ENCODE measurements at places on chromosomes 1 and 21. TPM values are rescaled to one million over a fixed set of nuclear protein-coding genes. Genes with fewer than 3 reads are reported as not detected.

DNA sequence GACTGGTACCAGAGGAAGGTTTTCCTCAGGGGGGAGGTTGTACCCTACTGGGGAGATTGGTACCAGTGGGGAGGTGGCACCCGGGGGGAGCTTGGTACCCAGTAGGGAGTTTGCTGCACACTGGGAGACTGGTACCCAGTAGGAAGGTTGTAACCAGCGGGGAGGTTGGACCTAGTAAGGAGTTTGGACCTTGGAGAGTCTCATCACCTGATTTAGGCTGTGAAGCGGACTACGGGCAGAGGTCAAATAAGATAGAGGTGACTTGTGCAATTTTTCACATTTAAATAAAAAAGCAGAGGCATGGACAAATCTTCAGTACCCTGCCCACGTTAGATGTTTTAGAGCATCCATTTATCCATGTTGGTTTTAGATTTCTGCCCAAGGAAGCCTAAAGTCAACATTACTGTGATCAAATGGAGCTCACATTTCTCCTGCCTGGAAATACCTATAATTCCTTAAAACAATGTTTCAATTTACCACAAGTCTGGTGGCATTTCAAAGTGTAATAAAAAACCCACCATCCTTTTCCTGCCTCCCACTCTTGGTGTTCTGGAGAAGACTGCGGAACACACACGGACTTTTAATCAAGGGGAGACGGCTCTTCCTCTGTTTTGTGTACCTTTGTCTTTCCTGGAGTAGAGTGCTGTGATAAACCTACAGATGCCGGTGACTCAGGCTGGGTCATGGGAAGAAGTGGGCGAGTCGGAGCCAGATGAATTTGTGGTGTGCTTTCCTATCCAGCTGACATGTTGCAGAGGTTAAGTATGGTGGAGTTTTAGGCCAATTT is 36.2 kb upstream of the MRPS6 start:
- peak; percentile 67 for DNase-seq

DNA sequence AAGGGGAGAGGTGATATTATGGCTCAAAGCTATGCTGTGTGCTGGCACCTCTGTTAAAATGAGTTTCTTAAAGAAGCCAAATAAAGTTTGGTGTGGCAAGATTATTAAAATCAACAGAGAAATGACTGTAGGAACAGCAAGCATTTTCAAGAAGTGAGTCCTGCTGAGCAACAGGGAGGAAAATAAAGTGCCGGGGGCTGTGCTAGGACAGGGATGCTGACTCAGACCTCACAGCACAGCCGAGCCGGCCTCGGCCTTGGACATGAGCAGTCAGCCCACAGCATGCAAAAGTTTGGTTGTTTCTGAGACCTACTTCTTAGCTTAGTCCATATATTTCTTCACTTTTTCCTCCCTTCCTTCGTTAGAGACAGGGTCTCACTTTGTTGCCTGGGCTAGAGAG is 19.2 kb downstream of the CNIH3 start:
- peak; percentile 94 for DNase-seq

DNA sequence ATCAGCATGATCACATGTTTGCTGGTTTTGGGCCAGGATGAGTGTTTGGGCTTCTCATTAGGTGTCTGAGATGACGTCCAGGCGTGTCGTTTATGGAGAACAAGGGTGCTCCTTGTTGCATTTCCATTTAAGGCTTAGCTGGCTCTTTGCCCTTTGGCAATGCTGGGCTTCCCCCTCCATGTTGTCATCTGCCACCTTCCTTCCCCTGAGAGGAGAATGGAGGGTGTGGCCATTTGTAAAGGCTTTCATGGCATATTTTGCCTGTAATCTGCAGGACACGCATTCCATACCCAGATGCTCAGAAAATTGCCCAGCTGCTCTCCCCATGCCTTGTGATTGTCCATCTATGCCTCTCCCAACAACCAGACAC is 27.7 kb downstream of the PKP1 start:
- DNase-seq = peak; percentile 100

OR6N1 gene
- total RNA-seq = not detected

GRCh38 chr1:71068325-71069240 is 12.3 kb downstream of the ZRANB2 start:
- DNase-seq = no peak

DNA sequence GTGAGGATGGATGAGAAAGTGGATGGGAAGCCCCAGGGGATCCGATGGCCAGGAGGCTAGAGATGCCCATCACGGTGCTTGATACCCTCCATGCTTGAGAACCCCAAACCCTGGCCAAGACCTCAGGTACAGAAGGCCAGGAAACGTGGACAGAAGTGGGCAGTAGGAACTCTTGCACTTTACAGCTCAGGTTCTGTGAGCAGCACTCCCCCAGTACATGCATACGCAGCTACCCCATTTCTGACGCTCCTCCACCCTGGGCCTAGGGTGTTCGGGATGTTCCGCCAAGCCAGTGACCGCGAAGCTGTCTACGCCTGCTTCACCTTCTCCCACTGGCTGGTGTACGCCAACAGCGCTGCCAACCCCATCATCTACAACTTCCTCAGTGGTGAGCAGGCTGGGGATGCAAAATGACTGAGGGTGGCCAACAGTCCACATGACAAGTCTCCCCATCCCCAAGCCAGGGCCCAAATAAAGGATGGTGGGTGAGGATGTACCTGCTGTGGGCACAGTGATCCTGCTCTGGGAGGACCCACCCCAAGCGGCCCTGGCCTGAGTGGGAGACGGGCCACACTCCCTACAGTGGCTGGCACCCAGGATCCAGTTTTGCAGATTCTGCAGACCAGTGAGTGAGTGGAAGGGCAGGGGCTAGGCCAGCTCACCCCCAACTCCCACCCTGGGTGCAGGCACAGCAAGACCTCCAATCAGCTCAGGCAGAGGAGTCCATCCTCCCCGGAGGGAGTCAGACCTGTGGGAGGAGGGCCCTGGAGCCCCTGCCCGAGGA is 7.4 kb downstream of the HCRTR1 start:
- no peak for DNase-seq

REG4 gene
- 0.40 TPM for total RNA-seq

B3GALT5 gene
- total RNA-seq = 1.5 TPM

DNA sequence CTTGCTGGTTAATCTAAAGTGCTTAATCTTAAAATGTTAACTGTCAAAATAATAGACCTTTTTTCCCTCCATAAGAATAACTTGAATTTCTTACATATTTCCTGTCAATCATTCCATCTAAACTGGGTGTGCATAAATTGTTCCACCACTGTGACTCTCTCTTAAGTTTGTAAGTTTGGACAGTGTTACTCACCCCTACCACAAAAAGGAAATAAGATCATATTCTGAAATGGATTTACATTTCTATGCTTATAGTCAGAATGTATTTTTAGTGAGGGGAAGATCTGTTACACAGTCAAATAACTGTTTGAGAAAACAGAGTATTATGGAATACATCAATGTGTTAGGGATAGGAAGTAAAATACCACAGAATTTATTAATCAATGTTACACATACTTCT is 109.6 kb upstream of the DPYD start:
- peak; percentile 89 for DNase-seq

- DNase-seq = no peak
Measured at GRCh38 chr1:91622616-91623015, 122.0 kb downstream of the CDC7 start.

GRCh38 chr1:153566414-153567371 is 1.0 kb upstream of the S100A2 start:
- peak; percentile 99 for DNase-seq

DNA sequence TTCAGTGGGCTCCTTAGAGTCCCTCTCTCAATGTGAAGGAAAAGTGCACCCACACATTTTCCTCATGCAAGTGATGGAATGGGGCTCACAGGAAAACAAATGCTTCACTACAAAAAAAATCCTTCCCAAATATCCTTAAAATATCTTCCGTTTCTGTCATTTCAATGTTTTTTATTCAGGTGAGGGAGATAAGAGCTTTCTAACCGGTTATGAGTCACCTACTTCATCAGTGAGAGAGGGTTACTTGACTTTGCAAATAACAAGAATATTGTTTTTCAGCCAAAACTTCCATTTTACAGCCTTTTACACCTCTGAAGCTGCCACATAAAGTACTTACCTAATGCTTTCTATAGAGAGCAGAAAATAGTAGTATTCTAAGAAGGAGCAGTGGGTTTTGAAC is 98.3 kb upstream of the CD55 start:
- DNase-seq = peak; percentile 82

DNA sequence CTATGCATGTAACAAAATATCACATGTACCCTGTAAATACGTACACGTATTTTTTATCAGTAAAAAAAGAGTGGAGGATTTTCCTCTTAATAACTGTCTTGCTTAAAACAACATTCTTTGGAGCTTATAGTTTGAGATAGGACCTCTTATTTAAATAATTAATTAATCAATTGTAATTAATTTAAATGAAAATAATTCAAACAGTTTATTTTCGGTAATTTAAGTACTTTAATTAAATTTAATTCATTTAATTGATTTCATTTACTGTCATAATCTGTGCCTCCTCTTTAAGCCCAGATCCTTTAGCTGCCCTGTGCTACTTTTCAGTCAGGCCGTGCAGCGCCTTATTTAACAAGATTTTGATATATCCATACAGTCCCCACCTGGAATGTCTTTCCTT is 427.0 kb downstream of the HLX start:
- no peak for DNase-seq

MARK1 gene
- total RNA-seq = 0.40 TPM

GRCh38 chr21:45006536-45007095 is 66.8 kb downstream of the SLX9 start:
- no peak for DNase-seq

DNA sequence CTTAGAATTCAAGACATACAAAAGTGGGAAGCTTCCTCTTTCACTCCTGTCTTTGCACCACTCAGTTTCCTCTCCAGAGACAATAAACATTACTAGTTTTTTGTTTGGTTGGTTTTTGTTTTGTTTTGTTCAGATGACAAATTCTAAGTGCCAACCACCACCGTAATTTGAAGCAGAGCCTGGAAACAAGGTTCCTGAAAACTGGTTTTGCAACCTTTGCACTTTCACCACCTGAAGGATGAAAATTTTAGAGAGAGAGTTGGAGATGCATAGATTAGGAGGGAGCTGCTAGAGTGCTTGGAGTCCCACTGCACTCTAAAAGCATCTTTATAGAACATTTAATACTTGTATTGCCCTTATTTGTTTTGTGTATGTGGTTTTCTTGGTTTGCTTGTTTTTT is 20.2 kb upstream of the MGST3 start:
- peak; percentile 59 for DNase-seq

TLR5 gene
- total RNA-seq = 1.2 TPM

- peak; percentile 47 for DNase-seq
Measured at GRCh38 chr1:169106921-169107602, 572 bp downstream of the ATP1B1 start.

GRCh38 chr1:219507437-219507836 is 105.5 kb downstream of the ZC3H11B start:
- DNase-seq = no peak

UTP25 gene
- 14.3 TPM for total RNA-seq
